Brain microvascular endothelial cell (primary cell): ENCODE measurements at places on chromosomes 7 and 10.
A peak's percentile ranks its signal among the peaks of the same experiment; 100 is the strongest.

GRCh38 chr10:79425074-79425532 lies 20.3 kb downstream of the ZCCHC24 start:
- DNase-seq, result no peak

- no peak for DNase-seq
Observed at GRCh38 chr7:140364819-140365218, 33.5 kb downstream of the SLC37A3 start.

DNA sequence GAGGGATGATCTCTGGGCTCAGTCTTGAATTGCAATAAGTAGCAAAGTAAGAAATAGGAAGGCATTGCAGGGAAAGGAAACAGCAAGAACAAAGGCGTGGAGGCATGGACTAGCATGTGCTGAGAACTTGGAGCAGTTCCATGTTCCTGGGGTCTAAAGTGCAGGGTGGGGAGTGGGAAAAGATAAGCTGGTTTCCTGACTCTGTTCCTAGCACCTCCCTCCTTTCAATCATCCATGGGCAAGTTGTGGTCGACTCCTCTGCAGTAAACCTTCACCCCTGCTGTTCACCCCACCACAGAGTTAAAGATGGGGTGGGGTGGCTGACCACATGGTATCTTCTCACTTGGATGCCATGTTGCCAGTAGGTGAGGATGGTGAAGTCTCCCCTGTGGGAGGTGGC lies 29.6 kb downstream of the RPS24 start:
- DNase-seq, result no peak

GRCh38 chr7:95586951-95587301 lies 9.4 kb downstream of the PDK4 start:
- no peak for DNase-seq

GRCh38 chr10:3906511-3907111 lies 121.6 kb upstream of the KLF6 start:
- DNase-seq, result peak; percentile 90

DNA sequence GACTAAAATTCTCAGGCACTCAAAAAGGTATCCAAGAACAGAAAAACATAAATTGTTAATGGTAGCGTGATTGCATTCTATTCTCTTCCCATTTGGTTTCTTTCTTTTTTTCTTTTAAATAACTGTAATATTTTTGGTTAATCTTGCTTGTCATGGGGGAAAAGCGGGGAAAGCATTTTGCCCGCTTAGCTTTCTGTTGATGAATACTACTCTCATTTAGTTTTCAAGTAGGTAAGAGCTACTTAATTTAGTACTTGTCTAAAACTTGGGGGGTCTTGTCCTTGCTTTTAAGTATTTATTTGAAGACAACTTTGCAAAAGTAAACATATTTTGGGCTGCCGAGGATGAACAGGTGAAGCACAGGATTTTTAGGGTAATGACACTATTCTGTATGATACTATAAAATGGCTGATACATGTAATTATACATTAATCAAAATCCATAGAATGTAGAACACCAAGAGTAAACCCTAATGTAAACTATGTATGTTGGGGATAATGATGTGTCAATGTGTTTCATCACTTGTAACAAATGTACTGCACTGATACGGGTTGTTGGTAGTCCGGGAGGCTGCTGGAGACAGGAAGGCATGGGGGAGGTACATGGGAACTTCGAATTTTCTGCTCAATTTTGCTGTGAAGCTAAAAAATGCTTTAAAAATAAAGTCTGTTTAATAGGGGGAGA lies 1.7 kb downstream of the TES start:
- DNase-seq, result no peak

- DNase-seq, result no peak
Observed at GRCh38 chr7:12013983-12014382, 182.0 kb upstream of the THSD7A start.

- no peak for DNase-seq
Observed at GRCh38 chr10:34866848-34867247, 51.8 kb upstream of the PARD3 start.

DNA sequence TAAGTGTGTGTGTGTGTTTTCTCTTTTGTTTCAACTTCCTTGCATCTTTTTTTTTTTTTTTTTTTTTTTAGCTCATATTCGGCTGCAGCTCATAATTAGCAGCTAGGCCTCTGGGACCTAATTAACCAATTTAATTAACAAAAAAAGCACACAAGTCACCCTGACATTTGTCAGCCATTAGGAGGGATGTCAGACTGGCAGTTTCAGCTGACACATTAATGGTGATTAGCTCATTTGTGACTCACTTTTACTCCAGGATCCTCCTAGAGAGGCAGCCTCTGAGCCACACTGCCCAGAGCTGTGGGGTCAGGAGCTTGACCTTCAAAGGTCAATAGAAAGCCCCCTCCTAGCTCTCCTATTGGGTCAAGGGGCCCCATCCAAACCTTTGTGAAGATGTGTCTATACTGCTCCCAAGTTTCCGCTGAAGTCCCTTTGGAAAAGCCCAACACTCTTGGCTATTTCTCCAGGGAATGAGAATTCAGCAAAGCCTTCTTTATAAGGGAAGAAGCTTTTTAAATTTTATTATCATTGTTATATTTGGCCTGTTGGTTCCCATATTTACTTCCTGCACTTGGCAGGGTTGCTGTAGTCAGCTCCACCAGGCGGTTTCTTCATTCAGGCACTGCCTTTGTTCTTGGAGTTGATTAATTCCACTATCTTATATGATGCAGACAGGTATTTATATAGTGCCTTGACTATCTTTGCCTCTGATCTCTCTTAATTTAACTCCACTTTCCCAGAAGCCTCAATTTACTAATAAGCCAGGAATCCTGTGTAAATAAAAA lies 109.5 kb upstream of the HABP2 start:
- DNase-seq, result no peak

- DNase-seq, result no peak
Observed at GRCh38 chr7:34190299-34190698, 285.0 kb downstream of the BMPER start.

GRCh38 chr10:18504161-18504560 lies 147.2 kb downstream of the NSUN6 start:
- DNase-seq, result no peak

GRCh38 chr10:12655940-12656339 lies 306.6 kb downstream of the CAMK1D start:
- DNase-seq, result no peak

- DNase-seq, result no peak
Observed at GRCh38 chr10:69646185-69647060, 16.4 kb downstream of the FAM241B start.

GRCh38 chr7:44477063-44477830 lies 13.2 kb downstream of the NUDCD3 start:
- DNase-seq, result peak; percentile 76

DNA sequence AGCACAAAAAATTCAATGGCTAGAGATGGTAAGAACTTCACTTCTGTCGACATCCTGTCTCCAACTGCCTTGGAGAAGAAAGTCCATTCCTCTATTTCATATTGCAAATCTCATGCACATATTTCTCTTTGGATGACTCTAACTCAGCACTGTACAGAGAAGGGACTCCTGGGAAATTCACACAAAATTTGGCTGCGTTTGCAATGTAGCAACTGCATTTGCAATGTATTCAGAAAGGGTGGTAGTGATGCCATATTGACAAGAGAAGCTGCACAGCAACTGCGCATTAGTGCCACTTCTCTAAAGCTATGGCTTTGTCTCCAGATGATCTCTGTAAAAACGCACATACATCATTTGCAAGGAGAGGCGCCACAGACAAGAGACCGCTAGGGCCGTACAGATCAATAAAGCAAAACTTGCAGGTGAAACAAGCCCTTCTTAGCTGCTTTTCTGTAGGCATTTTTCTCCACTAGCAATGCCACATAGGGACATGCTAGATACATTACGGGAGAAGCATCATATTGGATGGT lies 389.5 kb downstream of the TCERG1L start:
- no peak for DNase-seq

DNA sequence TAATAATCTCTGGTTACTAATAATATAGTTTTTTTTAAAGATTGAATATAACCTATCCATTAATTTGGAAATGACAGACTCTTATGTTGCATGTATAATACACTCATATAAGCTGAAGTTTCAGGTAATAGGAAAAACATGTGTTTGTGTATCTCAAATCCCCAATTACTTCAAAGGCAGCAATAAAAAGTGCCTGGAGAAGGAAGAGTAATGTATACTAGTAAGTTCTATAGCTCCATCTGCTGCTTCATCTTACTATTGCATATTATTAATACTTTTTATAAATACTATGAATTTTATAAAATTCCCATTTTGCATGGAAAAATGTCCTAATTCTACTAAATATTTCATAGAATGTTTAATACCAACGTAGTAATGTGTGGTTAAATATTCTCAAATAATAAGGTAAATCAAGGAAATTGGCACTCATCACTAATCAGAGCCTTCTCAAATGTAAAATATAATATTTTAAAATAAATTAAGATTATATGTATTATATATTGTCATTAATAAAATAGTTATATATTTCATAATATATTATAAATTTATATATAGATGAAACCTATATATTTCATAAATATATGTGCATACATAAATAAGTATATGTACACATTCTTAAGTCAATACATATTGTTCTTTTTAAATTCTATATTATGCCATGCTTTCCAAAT lies 311.9 kb downstream of the HGF start:
- DNase-seq, result no peak

GRCh38 chr7:64277630-64278029 lies 36.1 kb upstream of the ZNF736 start:
- no peak for DNase-seq

GRCh38 chr7:154720016-154720415 lies 282.9 kb downstream of the PAXIP1 start:
- DNase-seq, result no peak

- DNase-seq, result no peak
Observed at GRCh38 chr7:54014765-54015164, 527.4 kb upstream of the VSTM2A start.

DNA sequence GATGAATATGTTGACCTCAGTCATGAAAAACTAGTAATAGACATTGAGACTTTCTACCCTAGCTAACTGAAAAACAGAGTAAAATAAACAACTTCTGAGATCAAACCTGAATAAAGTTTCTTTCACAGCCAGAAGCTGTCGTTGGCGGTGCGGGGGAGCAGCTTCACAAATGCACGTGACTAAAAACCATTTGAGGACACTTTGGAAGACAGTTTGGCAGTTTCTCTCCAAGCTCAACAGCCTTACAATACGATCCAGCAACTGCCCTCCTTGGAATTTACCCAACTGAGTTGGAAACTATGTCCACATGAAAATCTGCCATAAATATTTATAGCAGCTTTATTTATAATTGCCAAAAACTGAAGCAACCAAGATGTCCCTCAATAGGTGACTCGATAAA lies 63.1 kb downstream of the CYTH3 start:
- DNase-seq, result no peak

DNA sequence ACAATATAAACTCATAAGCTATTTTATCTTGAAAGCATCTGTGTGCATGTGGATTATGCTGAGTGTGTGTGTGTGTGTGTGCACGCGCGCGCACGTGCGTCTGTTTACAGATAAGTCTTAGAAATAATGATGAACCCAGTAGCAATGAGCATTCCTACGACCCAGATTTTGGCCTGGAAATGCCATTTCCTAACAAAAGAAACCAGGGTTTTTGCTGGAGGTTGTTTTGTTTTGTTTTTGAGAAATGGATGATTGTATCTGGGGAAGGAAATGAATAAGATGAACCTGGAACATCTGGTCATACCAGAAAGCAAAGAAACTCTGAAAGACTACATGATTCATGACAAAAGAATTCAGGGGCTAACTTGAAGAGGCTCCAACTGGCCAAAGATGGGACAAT lies 22.1 kb upstream of the LMOD2 start:
- DNase-seq, result peak; percentile 77

DNA sequence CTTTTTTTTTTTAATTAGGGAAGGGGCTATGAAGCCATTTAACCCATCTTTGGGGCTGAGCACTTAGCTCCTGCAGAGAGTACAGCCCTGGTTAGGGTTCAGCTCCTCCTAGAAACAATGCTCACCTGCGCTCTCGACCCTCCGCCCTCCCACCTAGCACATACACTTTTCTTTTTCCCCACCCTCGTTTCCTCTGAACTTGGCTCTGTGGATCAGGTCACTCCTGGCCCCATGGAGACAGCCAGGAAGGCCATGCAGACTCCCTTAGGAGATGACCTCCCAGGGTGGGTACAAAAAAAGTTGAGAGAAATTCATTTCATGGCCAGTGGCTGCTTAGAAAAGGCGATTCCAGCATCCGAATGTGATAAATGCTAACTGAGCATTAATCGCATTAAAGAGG lies 15.8 kb downstream of the PAX2 start:
- DNase-seq, result no peak
